ENCODE measurements at places on chromosomes 5 and 9.

GRCh38 chr5:100322483-100322882, 212.7 kb upstream of the FAM174A start:
- no peak for DNase-seq

- no peak for DNase-seq
Measured at GRCh38 chr9:109341561-109341960, 20.7 kb upstream of the EPB41L4B start.

DNA sequence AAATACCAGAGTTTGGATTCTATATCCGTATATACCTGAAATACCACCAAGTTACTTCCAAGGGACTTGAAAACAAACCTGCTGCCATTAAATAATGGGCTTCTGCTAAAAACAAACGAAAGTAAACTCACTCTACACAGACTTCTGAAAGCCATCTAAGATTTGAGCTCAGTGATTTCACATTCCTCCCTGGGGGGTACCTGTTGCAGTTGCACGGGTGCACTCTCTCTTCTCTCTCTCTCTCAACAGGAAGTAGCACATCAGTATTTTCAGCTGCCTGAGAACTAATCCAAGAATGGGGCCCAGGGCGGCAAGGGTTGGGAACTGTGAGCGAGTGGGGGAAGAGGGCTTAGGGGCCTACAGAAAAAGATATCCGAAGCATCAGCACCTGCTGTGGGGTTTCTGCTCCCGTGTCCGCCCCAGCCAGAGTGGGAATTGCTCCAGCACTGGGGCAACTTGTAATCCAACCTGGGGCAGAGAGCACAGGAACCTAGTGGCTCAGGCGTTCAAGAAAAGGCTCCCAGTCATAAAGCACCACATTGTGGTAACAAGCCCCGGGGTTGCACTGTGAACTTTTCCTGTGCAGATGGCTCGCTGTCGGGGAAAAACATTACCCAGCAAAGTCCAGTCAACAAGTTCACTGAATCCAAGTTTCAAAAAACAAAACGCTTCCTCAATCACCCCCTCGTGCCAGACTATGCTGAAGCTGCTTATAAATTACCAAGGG, 99.8 kb downstream of the EFNA5 start:
- DNase-seq: no peak

GRCh38 chr5:124065508-124065907, 553.5 kb downstream of the CSNK1G3 start:
- no peak for DNase-seq

DNA sequence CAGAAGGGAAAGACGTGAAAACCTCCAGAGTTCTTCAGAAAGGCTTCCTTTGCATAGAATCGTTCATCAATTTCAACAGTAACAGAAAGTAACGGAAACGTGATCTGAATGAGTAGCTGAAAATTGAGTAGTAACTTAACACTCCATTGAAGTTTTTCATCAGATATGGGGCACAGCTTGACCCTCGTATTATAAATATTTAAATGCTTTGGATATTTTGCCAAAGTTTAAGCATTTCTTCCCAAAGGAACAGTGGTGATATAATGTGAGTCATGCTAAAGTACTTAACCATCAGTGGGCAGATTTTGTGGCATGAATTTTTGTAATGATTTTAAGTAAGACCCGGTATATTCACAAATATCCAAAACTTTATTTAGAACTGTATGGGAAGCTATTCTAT, 67.4 kb upstream of the ADAMTS19 start:
- DNase-seq: no peak

- no peak for DNase-seq
Measured at GRCh38 chr9:136021171-136021871, 60.1 kb upstream of the UBAC1 start.

- DNase-seq: no peak
Measured at GRCh38 chr9:130500340-130501180, 55.8 kb downstream of the ASS1 start.

- no peak for DNase-seq
Measured at GRCh38 chr5:51961154-51961562, 577.9 kb downstream of the ISL1 start.

GRCh38 chr5:158419186-158419585, 560.2 kb upstream of the CLINT1 start:
- no peak for DNase-seq

GRCh38 chr9:91740701-91741100, 209.3 kb downstream of the ROR2 start:
- no peak for DNase-seq

GRCh38 chr9:129399634-129399990, 221.3 kb downstream of the C9orf50 start:
- DNase-seq: no peak

GRCh38 chr9:128992995-128993394, 35.1 kb downstream of the SH3GLB2 start:
- DNase-seq: peak; percentile 50

DNA sequence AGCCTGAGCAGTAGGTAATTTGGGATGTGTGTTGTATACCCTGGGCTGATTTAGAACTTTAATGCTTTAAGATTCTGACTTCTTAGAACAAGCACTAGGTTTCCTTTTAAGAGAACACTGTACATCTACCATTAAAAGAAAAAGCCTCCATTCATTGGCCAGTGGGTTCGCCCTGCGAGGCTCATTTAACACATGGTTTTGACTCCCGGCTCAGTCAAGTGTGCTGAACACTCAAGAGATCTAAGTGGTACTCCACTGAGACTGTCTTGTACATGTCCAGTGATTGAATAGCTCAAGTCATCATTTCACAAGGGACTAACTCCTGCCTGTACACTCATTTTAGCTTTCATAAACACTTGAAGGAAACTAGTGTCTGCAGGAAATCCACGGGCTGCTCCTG, 3.9 kb downstream of the FUBP3 start:
- no peak for DNase-seq

GRCh38 chr5:133456933-133457402, 155.4 kb downstream of the FSTL4 start:
- no peak for DNase-seq

DNA sequence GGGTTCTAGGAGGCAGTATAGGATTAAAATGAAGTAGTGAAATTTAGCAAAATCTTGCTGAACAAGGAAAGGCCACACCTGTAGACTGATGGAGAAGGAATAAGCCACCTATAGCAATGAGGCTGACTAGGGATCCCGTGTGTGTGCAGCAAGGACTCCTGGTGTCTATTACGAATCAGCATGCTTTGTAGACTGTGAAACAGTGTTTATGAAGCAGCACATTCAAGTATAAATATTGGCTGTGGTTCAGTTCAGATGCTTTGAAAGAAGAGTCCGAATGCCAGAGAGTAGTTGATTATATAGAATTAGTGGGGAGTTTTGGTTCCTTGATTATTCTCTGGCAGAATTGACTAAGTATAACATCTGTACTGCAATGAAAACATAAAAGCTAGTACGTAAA, 41.8 kb downstream of the CAST start:
- DNase-seq: peak; percentile 53

DNA sequence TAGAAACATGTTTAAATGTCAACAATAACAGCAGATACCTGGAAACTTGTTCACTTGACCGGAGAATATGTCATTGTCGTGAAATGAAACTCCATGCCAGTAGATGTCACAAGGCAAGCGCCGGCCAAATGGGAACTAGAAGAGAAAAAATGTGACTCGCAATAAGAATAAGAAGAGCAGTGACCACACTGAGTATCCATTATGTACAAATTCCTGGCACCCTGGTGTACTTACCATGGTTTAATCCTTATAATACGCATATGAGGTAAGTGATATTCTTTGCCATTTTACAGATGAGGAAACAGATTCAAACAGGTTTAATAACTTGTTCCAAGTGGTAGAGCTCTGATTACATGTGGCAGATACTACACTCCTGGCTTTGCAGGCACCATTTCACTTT, 53.9 kb downstream of the TTLL11 start:
- DNase-seq: no peak

DNA sequence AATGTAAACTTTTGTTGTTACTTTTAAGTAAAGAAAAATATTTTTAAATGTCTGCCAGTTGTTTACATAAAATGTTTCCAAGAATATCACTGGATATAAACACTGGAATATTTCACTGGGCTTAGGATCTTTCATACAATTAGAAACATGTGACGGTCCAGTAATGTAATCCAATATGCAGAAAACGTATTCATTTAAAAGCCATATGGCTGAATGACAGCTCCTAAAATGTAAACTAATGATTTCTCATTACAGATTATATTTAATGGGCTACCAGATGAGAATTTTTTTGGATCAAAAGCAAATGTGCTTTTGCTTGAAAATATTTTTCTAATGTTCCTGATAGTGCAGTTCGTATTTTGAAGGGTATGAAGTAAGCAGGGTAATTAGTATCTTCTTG, 124.3 kb downstream of the TTC39B start:
- no peak for DNase-seq

GRCh38 chr9:133499132-133499891, 20.4 kb upstream of the SLC2A6 start:
- DNase-seq: no peak

DNA sequence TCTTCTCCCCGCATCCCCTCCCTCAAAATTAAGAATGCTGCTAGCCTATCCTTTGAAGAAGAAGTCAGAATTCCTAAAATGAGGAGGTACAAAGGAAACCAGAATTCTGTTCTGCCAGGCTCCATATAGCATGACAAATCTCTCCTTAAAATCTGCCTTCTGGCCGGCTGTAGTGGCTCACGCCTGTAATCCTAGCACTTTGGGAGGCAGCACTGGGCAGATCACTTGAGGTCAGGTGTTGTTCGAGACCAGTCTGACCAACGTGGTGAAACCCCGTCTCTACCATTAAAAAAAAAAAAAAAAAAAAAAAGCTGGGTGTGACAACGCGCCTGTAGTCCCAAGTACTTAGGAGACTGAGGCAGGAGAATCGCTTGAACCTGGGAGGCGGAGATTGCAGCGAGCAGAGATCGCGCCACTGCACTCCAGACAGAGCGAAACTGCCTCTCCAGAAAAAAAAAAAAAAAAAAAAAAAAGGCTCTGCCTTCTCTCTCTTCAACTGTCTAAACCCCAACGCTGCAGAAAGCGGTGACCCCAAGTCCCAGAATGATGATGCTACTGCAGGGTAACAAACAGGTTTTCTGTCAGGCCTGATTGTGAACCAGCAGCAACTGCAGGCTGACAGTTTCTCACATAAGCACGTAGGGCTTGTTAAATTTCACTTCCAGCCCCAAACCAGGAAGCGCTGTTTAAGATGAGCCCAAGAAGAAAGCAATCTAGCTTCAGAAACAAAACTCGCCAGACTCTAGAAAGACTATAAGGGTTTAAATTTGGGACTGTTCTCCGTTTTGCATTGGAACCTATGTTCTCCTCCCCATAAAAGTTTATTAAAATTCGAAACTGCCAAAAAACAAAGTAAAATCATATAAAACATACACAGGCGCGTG, 963 bp upstream of the CAST start:
- DNase-seq: no peak

DNA sequence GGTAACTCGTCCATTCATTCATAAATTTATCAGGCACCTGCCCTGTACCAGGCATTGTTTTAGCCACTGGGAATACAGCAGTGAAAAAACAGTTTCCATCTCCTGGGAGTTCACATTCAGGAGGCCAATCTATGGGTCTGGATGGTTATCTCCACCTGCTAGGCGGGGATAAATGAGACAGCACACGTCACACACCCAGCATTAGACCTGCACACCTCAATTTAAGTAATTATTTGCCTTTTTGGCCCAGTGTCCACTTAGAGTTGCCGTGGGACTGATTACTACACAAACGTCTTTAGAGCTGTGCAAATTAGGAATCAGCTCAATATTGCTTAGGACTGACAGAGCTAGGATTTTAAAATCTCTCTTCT, 46.1 kb downstream of the STK10 start:
- DNase-seq: peak; percentile 62

DNA sequence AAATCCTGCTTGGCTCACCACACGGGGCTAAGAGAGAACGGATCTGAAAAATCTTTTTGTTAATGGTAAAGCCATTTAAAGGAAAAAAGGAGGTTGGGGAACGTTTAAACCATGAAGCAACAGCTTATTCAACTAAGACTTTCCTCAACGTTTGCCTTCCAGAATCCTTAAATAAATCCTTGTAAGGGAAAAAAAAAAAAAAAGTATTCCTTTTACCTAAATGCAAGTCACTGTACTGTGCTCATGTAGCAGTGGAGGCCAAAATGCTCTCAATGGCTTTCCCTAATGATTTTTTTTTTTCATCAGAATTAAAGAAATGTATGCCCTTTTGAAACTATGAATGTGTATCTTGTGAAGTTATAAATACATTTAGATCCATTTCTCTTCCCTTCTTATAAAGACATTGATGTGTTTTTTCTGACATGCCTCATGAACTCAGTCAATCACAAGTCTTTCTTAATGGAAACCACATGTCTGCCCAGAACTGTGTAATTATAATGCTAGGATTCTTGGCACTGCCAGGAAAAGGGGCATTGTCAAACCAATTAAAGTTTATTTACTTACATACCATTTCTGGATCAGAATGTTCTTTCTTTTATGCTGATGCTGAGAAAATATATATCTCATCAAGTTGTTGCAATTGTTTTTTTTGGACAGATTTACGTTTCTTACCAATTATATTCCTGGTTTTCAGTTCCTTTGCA, 107.5 kb downstream of the EBF1 start:
- DNase-seq: no peak

GRCh38 chr9:37559125-37559524, 17.1 kb downstream of the FBXO10 start:
- no peak for DNase-seq

DNA sequence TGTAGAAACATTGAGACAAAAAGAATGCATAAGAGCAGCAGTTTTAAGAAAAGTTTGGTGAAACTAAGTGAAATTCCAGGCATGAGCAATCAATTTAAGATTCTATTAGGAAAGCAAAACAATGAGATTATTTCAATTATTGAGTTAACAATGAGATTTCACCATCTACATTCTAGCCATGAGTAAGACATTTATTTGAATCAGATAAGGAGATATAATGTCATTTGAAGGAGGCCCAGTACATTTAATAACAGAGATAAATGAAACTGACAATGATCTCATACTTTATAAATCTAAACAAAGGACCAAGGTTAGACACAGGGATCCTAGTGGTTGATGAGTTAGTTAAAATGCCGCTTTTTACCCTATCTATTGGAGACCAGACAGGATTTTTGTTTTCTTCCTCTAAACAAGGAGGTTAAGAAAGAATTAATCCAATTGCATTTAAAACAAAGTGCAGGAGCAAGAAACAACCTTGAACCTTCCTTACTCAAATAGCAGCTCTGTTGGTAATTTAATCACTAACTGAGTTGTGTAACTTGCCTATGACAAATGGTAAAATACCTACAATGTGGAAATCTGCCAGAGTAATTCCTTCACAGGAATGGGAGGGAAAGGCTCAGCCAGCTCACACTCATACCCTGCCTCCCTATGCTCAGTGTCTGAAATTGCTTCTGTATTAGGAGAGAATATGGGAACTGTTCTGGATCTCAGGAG, 103.5 kb upstream of the NR3C1 start:
- no peak for DNase-seq

GRCh38 chr9:17064558-17064957, 70.3 kb upstream of the CNTLN start:
- DNase-seq: no peak

DNA sequence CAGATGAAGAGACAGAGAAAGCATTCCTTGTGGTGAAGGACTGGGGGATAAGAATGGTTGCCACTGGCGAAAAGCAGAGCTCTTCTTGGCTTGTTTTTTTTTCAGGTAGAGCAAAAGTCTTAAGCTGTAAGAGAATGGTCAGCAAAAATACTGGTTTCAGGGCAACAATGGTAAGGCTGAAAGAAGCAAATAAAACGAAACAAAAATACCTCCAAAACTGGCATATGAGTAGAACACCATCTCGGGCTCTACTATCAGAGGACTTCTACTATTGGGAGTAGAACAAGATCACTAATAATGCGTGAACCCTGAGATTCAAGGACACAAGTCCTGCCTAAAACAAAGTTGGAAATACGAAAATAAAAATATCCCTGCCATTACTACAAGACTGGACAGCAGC, 1823.2 kb upstream of the CDH6 start:
- DNase-seq: no peak

- DNase-seq: peak; percentile 79
Measured at GRCh38 chr9:124512806-124513204, 5.6 kb upstream of the NR5A1 start.

All from erythroblast (primary cell).